Stimulated activated CD4-positive, alpha-beta T cell treated with anti-CD3 and anti-CD28 coated beads, Interleukin-4, amount 100 ng/mL, for 1 hour (primary cell): ENCODE measurements at places on chromosomes 4 and X.

DNA sequence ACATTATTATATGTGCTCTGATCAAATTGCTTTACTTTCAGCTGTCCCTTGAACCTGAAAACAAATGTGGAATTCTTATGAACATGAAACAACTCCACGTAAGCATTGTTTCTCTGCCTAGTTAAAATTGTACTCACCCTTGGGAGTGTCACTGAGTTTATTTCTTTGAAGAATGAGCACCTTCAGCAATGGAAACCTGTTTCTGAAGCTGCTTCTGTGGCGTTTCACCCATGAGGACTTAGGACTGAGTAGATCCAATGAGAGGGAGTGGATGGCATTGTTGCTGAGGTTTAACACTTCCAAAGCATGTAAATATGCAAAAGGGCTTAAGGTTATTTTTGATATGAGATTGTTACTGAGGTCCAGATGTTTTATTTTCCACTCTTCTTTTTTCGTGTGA, 3.2 kb downstream of the LRRC66 start:
- no peak for DNase-seq

DNA sequence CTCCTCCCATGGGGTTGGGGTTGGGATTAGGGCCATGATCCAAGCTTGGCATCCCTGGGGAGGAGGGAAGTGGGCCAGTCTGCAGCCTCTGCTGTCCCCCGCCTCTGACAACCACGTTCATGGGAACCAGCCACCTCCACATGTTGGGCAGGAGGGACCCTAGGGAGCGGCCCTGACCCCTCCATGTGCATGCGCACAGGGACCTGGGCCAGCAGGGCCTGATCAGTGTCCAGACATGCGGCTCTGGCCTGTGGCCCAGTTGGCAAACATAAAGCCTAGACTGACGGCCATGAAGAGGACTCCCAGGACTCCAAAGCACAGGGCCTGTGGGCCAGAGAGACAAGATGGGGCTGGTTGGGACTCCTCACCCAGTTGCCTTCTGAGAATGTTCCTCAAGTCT, 11.3 kb downstream of the SLC38A5 start:
- no peak for DNase-seq

- no peak for DNase-seq
Observed at GRCh38 chrX:69025802-69026301, 139.4 kb downstream of the PJA1 start.

- no peak for DNase-seq
Observed at GRCh38 chr4:128477540-128477939, 189.9 kb upstream of the PGRMC2 start.

DNA sequence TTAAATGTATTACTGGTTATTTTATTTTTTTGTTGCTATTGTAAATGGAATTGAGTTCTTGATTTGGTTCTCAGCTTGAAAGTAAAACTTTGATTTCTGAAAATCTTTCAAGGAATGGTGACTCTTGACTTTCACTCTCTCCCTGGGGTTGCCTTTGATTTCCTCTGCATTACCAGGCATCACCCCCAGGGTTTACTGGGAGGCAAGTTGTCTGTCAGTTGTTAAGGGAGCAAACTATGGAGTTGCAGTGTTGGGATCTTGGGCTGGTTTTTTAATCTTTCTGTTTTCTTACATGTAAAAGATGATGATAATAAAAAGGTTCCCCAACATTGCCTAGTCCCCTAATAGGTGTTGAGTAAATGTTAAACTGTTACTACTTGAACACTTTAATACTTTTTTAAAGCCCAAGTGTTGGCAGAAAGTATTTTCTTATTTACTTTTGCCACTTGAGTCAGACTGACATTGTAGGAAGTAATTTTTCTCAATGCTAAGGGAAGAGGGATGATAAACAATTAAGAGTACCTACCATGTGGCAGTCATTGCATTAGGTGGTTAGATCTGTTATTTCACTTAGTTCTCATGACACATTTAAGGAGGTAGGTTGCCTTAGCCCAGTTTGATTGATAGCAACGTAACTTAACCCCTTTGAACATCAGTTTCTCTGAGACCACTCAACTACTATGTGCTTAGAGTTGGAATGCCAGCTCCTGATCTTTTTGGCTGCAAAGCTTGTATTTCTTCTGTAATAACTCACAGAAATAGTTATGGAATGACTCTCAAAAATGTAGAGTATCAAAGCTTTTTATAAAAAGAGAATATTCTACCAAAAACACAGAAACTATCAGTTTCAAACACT, 67.1 kb downstream of the DCLK2 start:
- no peak for DNase-seq

DNA sequence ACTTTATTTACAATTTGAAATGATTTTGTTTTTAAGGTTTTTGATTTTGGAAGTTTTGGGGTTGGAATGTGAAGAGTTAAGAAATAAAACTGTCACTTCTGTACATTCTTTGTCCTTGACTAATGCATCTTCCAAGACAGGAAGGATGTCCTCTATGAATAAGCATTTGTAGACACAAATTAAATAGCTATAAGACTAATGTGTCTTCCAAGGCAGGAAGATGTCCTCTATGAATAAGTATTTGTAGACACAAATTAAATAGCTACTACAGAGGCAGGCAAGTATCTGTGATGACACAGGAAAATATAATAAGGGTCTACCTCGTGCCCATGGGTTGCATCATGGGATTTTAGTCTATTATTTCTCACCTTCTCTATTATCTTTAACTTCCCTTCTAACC, 14.5 kb downstream of the PRSS48 start:
- DNase-seq, result no peak

DNA sequence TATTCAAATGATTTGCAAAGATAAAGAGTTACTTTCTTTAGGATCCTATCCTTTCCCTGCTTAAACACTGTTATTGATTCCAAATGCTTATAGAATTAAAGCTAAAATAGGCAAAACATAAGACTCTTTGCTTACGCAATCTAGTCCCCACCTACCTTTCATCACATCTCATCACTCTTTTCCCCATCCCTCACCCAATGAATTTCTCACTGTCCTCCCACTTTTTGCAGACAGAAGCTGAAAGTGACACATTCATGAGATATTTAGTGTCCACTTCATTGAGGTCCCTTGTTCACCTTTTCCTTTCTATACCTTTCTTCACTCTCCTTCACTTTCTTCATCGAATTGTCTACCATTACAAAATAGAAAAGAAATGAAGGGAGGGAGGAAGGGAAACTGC, 424 bp downstream of the SATL1 start:
- no peak for DNase-seq

DNA sequence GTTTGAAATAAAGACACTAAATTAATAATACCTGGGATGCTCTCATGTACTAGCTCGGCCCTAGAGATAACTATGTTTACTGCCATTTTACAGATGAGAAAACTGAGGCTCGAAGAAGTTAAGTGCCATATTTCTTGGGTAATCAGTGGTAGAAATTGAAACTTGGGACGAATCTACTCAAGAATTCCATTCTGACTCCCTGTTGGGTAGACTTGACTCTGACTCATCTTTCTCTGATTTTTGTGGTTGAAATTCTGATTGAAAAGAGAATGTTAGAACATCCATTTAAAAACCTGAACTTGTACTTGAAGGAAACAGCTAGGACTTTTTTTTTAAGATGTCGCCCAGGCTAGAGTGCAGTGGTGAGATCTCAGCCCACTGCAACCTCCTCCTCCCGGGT, 50.1 kb upstream of the NSUN7 start:
- DNase-seq, result no peak

DNA sequence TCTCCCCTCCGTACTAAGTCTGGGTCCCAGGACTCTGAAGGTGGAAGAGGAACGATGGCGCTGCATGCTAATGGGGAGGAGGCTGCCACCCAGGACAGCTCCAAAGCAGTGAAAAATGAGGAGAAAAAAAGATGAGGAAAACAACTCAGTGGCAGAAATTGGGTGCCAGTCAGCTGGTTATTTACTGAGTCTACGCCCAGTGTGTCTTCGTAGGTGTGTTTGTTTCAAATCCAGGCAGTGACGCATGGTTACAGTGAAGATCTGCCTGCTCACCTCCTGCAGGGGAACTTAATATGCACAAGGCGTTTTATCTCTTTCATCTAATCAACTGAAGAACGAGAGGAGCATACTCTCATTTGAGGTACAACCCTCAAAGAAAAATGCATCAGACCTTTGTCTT, 70.9 kb upstream of the FBXW7 start:
- DNase-seq, result no peak

DNA sequence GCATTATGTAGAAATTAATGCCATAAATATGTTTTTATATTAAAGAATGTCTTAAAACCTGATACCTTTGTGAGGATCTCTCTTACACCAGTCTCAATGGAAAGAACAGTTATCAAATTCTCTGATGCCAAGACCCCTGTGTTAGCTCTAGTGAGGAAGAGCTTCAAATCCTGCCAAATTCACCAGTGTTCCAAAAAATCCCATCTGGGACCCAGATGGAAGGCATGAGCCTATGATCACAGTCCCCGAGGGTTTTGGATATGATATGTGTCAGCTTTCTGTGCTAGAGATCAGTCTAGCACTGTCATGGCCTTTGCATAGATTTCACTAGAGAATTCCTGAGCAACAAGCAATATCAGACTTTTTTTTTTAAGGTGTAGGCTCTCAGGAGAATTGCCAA, 412.1 kb downstream of the UBE2NL start:
- no peak for DNase-seq

- no peak for DNase-seq
Observed at GRCh38 chr4:6257247-6258025, 12.2 kb upstream of the WFS1 start.

DNA sequence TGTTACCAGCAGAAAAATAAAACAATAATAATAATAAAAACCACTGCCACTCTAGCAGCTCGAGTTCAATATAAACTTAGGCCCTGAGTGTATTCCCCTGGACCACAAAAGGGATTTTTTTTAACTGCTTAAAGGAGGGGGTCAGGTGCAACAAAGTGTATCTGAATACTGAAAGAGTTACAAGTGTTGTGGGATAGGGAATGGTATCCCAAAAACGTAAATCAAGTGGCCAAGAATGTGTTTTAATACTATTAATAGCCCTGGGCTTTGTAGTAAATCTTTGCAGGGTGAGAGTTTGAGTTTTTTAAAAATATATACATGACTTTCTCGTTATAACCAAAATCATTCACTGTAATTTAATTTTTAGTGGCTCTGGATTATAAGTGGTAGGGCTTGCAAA, 860.1 kb upstream of the INTU start:
- DNase-seq, result no peak

- DNase-seq, result no peak
Observed at GRCh38 chr4:129109965-129110824, 14.2 kb downstream of the C4orf33 start.

GRCh38 chrX:105636667-105637066, 185.7 kb upstream of the NRK start:
- no peak for DNase-seq

GRCh38 chrX:72100051-72100755, 31.5 kb downstream of the RTL5 start:
- DNase-seq, result no peak

GRCh38 chr4:126957987-126958386, 674.8 kb upstream of the INTU start:
- DNase-seq, result no peak

- no peak for DNase-seq
Observed at GRCh38 chr4:153074486-153074885, 129.8 kb upstream of the TRIM2 start.

- DNase-seq, result no peak
Observed at GRCh38 chr4:92012899-92013867, 290.6 kb upstream of the GRID2 start.

DNA sequence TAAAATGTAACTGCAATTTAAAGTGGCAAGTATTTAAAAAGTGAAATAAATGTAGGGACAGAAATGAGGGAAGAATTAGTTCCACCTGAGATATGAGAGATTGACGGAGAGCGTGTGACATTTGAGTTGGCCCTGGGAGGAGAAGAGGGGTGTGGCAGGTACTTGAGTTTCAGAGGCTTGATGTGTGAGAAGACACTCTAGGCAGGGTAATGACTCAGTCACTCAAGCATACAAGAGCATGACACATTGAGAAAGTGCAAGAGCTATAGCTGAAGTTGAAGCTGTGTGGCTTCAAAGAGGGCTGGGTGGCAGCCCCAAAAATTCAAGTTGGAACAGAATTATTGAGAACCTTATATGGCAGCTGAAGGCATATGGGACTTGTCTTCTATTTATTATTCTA, 420.5 kb downstream of the SLITRK2 start:
- no peak for DNase-seq

GRCh38 chrX:155766321-155766720, 114.8 kb upstream of the VAMP7 start:
- DNase-seq, result no peak

DNA sequence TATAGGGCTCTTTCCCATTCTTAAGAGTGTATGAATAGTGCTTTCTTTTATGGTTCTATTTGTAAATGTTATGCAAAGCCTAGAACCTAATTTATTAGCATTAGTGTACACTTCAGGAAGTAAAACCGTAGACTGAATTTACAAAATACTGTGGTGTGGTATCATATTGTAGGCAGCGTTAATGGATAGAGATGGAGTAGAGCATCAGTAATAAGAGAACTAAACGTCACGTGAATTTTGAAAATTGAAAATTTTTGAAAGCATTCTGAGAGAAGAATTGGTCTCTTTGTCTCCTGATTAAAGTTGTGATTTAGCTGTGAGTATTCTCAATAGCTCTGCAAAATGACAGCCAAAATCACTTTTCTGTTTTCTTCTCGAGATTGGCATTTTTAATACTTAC, 2.9 kb downstream of the STIM2 start:
- no peak for DNase-seq

DNA sequence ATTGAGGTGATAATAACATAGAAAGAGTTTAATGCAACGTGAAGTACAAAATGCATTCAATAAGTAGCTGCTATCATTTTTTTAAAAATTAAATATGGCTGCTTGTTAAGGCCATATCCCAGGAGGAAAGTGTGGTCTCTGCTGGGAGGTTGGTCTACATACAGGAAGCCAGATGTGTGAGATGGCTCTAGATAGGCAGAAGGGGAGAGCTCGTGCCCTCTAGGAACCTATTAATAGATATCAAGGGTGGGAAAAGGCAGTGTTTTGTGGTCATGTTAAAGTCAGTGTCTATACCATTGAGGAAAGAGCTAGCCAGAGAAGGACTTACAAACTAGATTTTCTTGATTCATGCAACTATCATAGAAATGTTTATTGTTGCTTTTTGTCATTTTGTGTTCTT, 140.5 kb downstream of the KLHL8 start:
- DNase-seq, result no peak

DNA sequence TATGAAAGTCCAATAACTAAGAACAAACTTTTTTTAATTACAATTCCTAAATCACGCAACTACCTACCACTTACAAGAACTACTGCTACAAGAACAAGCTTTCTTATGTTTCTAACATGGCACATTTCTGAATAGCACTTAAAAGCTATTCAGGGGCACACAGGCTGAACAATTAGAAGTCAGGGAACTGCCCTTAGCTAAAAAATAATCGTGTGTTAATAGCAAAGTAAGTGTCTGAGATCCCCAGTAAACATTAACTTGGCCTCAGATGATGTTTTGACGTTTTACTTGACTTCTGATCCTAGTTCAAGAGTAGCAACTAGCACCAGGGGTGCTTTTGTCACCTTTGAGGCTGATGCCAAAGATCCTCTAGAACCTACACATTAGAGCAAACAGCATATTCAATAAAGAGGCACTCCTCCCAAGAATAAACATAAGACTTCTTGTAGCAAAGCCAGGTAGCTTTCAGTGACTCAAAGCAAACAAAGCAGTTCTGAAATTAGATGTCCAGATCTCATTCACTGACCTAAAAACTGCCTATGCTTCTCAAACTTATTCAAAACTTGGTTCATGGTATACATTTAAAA, 16.2 kb downstream of the SPOCK3 start:
- no peak for DNase-seq

- DNase-seq, result no peak
Observed at GRCh38 chr4:132328761-132329160, 820.3 kb upstream of the PCDH10 start.
